Activated CD8-positive, alpha-beta memory T cell treated with anti-CD3 and anti-CD28 coated beads, Interleukin-2, amount 50 U/mL, for 48 hours (primary cell): ENCODE measurements at places on chromosomes 3 and 15.

DNA sequence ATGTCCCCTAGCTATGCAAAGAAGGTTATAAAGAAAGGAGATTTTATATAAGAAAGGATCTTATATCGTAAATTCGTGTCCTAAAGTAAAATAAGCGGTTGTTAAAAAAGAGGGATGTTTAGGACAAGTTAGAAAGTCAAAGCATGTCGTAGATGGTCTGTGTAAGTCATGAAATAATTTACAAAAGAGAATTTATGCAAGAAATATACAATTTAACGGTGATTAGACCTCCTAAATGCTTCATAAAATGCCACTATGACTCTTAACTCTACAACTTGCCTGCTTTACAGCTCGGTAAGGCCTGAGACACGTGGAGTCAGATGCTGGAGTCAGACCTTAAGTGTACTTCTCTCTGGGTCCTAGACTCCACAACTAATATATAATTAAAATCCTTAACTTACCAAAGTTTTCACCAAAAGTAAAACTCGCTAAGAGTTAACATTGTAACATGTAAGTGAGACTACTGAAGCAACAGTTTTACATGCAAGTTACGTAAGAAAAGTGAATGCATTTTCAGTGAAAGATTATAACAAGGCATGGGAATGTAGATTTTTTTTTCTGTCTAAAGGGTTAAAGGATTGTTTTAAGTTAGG is 13.3 kb upstream of the SRPRB start:
- DNase-seq, result no peak

- peak; percentile 3 for DNase-seq
Measured at GRCh38 chr3:134073583-134073945, 43.8 kb upstream of the SLCO2A1 start.

GRCh38 chr3:106327696-106328025 is 458.8 kb upstream of the CBLB start:
- no peak for DNase-seq

DNA sequence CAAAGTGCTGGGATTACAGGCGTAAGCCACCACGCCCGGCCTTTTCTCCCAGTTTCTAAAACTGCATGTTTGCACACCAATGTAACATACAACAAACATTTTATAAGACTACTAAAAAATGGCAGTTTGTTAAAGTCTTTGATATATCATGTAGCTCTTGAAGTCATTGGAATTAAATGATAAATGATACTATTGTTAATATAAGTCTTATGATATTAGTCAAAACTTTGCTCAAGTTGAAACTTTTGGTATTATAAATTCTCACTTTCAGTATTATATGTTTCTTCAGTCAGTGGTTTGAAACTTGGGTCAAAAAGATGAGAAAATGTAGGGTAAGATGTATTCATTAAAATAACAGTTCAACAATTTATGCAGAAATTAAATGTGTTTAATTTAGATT is 117.6 kb upstream of the TBL1XR1 start:
- DNase-seq, result no peak

- DNase-seq, result no peak
Measured at GRCh38 chr3:54171951-54172350, 49.6 kb downstream of the CACNA2D3 start.

GRCh38 chr3:100992231-100993012 is 799 bp downstream of the ABI3BP start:
- no peak for DNase-seq

DNA sequence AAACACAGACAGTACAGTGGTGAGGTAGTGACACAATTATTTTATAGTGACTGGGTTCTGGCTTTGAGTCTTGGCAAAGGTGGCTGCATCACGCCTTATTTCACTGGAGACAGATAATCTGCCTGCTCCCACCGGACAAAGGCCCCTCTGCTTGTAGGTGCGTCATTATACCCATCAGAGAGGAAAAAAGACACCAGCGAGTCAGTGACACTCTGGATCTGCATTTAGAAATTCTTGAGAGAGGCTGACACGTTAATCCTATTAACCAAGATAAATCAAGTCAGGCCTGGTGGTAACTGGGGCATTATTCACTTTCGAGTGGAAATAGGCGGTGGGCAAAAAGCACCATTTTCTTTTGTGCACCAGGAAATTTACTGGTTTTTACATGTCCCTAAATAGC is 76.2 kb downstream of the NR2F2 start:
- no peak for DNase-seq

DNA sequence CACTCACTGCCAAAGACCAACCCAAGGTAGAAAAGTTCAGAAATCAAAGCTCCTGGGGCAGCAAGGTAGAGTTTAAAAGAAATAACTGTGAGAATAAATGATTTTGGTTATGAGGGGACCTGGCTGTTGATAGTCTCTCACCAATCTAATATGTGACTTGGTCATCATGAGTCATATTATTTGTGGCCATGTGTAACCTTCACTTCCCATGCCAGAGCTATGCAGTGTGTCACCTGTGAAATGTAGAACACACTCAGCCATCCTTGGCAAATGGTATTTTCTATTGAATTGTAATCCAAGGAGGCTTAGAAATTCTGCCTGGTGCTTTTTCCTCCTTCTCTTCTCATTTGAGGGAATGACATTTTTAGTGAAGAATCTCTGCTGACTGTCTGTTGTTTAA is 184.2 kb upstream of the STAC start:
- DNase-seq, result no peak

GRCh38 chr3:10195366-10196089 is 30.8 kb downstream of the IRAK2 start:
- DNase-seq, result no peak

DNA sequence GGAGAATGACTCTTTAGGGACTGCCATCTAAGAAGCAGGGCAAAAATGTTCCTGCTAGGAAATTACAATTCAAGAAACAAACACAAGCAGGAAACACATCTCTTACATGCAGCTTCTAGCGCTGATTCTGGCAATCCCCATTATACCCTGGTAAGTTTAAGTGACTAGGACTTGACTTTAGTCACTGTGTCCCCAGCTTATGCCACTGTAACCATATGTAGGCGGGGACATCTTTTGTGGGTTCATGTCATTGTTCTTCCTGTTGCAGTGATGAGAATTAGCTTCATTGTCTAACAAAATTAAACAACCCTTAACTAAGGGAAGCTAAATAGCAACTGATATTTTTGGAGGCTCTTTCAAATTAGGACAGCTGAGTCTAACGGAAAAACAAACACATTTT is 17.9 kb upstream of the FAM81A start:
- DNase-seq, result no peak

- DNase-seq, result peak; percentile 98
Measured at GRCh38 chr3:3126477-3127431, at the start of gene TRNT1. TSS of gene TRNT1 (plus strand) at chr3:3126940. CDS start at chr3:3129041, 2,101 bp downstream.

- no peak for DNase-seq
Measured at GRCh38 chr3:156685198-156685597, 10.8 kb downstream of the TIPARP start.

GRCh38 chr3:187264911-187265310 is 26.6 kb downstream of the MASP1 start:
- no peak for DNase-seq

- DNase-seq, result no peak
Measured at GRCh38 chr3:153961494-153961893, 159.7 kb upstream of the ARHGEF26 start.

DNA sequence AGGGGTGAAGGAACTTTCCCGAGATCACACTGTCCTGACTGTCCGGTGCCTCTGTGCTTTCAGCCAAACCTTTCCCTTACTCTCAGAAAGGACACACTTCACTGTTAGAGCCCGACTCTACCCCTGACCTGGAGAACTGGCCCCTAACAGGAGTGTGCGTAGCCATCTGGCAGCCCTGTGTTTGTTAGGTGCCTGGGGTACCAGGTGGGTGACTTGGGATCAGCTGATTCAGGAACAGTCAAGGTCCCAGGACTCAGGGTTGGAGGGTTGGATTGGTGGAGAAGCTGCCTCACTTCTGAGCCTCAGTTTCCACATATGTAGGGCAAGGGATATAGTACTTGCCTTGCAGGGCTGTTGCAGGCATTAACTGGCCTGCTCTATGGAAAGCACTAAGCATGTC is 98.3 kb upstream of the SLC6A11 start:
- DNase-seq, result peak; percentile 22

GRCh38 chr3:4776980-4777581 is 202.2 kb upstream of the BHLHE40 start:
- no peak for DNase-seq

DNA sequence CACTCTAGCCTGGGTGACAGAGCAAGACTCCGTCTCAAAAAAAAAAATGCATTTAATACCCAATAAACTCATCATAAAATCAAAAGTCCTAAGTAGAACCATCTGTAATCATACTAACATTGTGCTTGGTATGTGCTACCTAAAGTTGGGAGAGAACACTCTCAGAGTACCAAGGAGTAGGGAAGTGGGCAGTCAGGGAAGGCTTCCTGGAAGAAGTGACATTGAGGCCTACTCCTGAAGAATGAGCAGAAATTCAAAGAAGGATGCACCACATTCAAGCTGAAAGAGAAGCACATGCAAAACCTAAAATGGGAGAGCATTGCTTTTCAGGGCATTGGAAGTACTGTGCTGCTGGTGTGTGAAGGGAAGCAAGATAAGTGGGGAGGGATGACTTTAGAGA is 54.1 kb downstream of the TLE3 start:
- DNase-seq, result no peak

GRCh38 chr3:13569641-13570390 is 20.9 kb downstream of the FBLN2 start:
- no peak for DNase-seq

- no peak for DNase-seq
Measured at GRCh38 chr15:32966512-32966911, 228.0 kb downstream of the FMN1 start.

DNA sequence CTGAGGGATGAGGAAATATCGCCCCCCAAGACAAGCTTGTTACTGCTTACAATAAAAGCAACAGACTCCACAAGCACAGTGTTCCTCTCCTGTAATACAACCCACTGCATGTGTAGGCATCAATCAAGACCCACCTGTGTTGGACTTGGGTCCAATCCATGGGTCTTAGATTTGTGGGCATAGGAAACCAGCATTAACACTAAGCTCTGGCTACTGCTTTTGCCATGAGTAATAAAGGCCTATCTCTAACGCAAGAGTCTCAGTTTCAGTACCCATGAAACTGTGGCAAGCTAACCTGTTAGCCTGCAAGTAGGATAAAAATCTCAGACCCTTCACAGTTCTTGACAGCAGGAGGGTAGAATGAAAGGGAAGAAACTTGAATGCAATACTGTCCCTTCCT is 5.2 kb upstream of the EIF1B start:
- no peak for DNase-seq

DNA sequence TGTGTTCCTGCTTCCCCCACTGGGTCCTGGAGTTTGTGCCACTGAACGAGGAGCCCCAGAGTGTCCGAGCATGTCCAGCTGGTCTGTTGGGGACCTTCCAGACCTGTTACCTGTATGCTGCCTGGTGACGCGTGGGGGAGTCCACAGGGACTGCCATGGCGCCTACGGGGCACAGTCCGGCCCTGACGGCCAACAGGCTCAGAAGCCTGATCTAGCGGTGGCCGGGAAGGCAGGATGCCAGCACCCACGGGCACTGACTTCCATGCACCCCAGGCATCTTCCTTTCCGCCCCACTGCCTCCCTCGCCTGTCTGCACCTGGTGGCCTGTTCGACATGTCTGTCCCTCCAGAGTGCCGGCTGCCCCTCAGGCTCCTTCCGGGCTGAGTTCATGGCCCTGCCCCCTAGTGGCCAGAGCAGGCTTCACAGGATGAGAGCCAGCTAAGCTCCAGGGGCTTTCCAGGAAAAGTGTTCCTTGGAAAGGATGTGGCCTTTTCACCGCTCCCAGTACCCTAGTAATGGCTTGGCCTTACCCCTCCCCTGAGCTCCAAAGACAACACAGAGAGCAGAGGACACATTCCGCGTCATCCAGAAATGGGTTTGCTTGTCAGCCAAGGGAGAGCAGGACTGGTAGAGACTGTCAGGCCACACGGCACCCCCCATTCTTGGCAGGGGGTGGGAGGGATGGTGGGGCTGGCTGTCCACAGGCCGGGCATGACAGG is 35.7 kb downstream of the NGRN start:
- DNase-seq, result peak; percentile 85

DNA sequence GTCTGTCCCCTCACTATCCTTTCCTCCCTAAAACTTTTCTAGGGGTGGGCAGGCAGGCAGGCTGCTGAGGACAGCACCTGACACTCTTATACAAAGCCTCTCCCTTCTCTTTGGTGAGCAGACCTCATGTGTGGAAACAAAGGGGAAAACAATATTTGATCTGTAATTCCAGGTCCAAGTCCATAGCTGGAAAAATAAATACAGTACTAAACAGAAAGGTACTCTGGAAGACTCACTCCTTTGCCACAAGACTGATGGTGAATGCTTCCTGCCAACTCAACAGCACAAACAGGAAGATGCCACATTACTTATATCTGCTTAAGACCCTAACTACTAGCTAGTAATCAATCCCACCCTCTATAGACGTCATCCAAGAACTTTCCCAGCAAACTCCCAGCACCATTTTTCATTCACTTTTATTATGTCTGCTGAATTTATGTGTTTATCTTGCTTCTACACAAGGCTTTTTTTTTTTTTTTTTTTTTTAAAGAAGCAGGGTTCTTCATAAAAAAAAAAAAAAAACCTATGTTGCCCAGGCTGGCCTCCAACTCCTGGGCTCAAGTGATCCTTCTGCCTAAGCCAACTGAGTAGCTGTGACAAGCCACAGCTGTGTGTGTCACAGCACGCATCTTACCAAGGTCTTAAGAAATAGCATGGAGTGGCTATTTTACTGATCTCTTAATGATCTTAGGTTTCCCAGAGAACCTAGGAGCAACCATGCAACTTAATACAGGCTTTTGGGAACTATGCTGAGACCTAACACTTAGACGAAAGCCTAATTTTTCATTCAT is 44.2 kb upstream of the CSPG5 start:
- DNase-seq, result no peak

GRCh38 chr3:45412763-45413162 is 24.4 kb downstream of the LARS2 start:
- DNase-seq, result no peak

DNA sequence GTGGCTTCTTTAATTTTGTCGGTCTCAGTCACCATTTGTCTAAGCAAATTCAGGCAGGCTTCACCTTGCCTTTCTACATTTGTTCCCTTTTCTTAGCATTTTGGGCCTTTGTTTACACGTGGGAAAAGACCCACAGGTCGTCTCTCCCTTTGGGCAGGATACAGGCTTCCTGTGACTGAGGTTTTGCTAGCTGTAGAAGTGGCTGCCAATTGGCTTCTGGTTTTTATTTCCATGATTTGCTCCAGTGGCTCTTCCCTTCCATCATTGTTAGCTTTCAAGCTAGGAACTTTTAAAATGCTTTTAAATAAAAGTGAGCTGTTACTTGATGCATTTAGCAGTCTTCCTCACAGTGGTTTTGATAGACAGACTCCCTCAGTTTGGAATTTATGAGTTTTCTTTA is 37.3 kb downstream of the MLH1 start:
- DNase-seq, result no peak

GRCh38 chr3:31529421-31529820 is 3.3 kb upstream of the STT3B start:
- DNase-seq, result no peak

DNA sequence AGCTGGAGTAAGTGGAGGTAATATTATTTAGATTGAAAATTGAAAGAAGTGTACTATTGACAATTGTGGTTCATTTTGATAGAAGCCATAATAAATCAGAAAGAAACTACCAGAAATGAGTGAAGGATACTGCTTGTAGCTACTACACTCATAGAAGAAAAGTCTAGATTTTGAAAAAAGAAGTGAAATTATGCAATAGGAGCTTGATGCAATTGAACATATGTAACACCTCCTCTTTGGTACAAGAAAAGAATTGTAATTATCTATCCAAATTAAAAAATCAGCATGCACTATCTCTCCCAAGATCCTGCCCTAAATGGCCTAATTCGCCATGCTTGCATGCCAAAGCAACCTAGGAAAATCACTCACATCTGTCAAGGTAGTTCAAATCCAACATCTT is 51.1 kb upstream of the CD200R1L start:
- DNase-seq, result no peak

GRCh38 chr3:102225407-102226132 is 209.2 kb upstream of the ZPLD1 start:
- no peak for DNase-seq
